CD4-positive, alpha-beta T cell treated with Interleukin-1 beta for 1 hour (primary cell): ENCODE measurements at places on chromosomes 16 and 17.

GRCh38 chr17:10233161-10233560 lies 34.8 kb upstream of the GAS7 start:
- no peak for DNase-seq

DNA sequence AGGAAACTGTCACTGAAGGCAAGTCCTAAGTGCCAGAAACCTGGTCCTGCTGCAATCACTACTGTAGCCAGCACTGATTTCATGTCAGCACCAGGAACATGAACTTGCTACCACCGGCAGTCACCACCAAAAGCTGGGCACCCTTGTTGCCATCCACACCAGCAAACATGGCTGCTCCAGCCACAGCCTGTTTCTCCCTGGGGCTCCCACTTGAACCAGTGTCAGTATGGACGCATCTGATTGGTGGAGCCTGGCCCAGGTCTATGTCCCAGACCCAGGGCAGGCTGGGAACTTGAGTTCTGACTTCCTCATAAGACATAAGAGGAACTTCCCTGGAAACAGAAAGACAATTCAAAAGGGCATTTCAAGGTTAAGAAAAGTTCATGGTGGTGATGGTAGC lies 56.5 kb downstream of the COPRS start:
- peak; percentile 42 for DNase-seq

DNA sequence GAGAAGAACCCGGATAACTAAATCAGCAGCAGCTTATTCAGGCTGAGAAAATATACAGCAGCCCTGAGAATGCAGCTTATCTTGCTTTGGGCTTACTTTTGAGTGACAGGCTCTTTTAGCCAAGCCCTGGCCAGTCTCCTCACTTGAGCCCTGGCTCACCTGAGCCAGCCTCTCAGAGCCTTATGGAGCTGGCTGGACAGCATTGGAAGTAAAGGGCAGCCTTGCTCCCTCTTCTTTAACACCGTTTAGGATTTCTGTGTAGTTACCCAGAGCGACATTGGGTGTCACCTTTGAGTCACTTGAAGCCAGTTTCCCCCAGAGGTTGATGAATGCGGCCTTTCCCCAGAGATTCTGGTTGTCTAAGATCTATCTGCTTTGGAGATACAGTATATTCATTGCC lies 7.7 kb upstream of the NPIPB2 start:
- DNase-seq, result peak; percentile 27

DNA sequence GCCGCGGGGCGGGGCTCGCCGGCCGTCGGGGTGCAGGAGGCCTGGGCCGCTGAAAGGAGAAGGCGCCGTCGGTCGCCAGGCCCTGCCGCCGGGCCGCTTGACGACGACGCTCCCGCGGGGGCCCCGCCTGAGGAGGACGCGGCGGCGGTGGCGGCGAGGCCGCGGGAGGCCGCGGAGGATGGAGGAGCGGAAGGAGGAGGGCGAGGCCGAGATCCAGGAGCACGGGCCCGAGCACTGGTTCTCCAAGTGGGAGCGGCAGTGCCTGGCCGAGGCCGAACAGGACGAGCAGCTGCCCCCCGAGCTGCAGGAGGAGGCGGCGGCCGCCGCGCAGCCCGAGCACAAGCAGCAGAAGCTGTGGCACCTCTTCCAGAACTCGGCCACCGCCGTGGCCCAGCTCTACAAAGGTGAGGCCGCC lies 430 bp downstream of the HAPSTR1 start:
- peak; percentile 41 for DNase-seq

- DNase-seq, result no peak
Observed at GRCh38 chr16:11135464-11135973, 120.5 kb downstream of the SOCS1 start.

GRCh38 chr16:50067290-50067853 lies 1.6 kb downstream of the HEATR3 start:
- DNase-seq, result peak; percentile 37
